ENCODE measurements at places on chromosomes 11 and 22.

DNA sequence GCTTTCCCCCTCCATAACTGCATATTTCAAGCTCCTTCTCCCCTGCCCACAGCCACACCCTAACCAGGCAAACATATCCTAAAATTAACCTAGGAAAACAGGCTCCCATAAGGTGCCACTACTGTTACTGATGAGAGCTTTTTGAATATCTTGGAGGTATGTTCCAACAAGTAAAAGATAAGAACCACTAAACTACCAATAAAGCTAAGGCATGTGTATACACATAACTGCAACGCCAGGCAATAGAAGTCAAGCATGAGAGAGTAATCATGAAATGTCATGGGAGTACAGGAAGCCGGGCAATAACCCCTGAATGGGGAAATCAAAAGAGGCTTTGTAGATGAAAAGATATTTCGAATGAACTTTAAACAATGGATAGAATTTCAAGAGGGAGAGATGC, 9.3 kb downstream of the MMP13 start:
- no peak overlapping the region for H3K4me3 ChIP-seq
- no peaks in the 10 kb centered on the region for H3K4me1 ChIP-seq
- no peaks in the 10 kb centered on the region for H3K36me3 ChIP-seq
- H3K27ac ChIP-seq = no peak overlapping the region
- H3K27me3 ChIP-seq = no peaks in the 10 kb centered on the region
- no peak for DNase-seq

- no peak for DNase-seq
- H3K27ac ChIP-seq = no peak overlapping the region
- H3K36me3 ChIP-seq = no peaks in the 10 kb centered on the region
These were observed 98.9 kb downstream of the PGR start for GRCh38 chr11:101030692-101031091.

GRCh38 chr11:73760135-73760678, 667 bp downstream of the RAB6A start:
- H3K27me3 ChIP-seq = no peaks in the 10 kb centered on the region
- H3K4me3 ChIP-seq = peak overlapping the region; percentile 82
- peak overlapping the region; percentile 98 for H3K27ac ChIP-seq
- H3K36me3 ChIP-seq = no peaks in the 10 kb centered on the region
- peaks cover 16% of the 10 kb centered on the region for H3K4me1 ChIP-seq
- peak; percentile 48 for DNase-seq

GRCh38 chr11:34134765-34135164, 29.3 kb downstream of the NAT10 start:
- no peak overlapping the region for H3K4me3 ChIP-seq
- no peaks in the 10 kb centered on the region for H3K36me3 ChIP-seq
- H3K4me1 ChIP-seq = no peaks in the 10 kb centered on the region
- H3K27ac ChIP-seq = no peak overlapping the region
- no peaks in the 10 kb centered on the region for H3K27me3 ChIP-seq
- no peak for DNase-seq

- no peak for DNase-seq
- no peak overlapping the region for H3K27ac ChIP-seq
- no peak overlapping the region for H3K4me3 ChIP-seq
- H3K4me1 ChIP-seq = no peaks in the 10 kb centered on the region
These were observed 9.6 kb upstream of the SCGB2A2 start for GRCh38 chr11:62260261-62260953.

GRCh38 chr11:117817368-117818040, 7.0 kb downstream of the FXYD2 start:
- peak; percentile 90 for DNase-seq
- peaks cover 28% of the 10 kb centered on the region for H3K4me1 ChIP-seq
- H3K36me3 ChIP-seq = no peaks in the 10 kb centered on the region
- H3K27ac ChIP-seq = no peak overlapping the region
- no peak overlapping the region for H3K4me3 ChIP-seq

- H3K27ac ChIP-seq = no peak overlapping the region
- H3K4me1 ChIP-seq = peaks cover 41% of the 10 kb centered on the region
- H3K4me3 ChIP-seq = no peak overlapping the region
- H3K36me3 ChIP-seq = no peaks in the 10 kb centered on the region
These were observed 34.9 kb downstream of the OR10A6 start for GRCh38 chr11:7896009-7896785.

GRCh38 chr11:65928667-65929066, 9.4 kb downstream of the DRAP1 start:
- no peaks in the 10 kb centered on the region for H3K36me3 ChIP-seq
- peaks cover 14% of the 10 kb centered on the region for H3K4me1 ChIP-seq
- no peak for DNase-seq

GRCh38 chr22:30206944-30207343, 39.6 kb downstream of the LIF start:
- no peak overlapping the region for H3K27ac ChIP-seq
- no peak overlapping the region for H3K4me3 ChIP-seq
- no peaks in the 10 kb centered on the region for H3K36me3 ChIP-seq
- H3K4me1 ChIP-seq = peaks cover 63% of the 10 kb centered on the region

DNA sequence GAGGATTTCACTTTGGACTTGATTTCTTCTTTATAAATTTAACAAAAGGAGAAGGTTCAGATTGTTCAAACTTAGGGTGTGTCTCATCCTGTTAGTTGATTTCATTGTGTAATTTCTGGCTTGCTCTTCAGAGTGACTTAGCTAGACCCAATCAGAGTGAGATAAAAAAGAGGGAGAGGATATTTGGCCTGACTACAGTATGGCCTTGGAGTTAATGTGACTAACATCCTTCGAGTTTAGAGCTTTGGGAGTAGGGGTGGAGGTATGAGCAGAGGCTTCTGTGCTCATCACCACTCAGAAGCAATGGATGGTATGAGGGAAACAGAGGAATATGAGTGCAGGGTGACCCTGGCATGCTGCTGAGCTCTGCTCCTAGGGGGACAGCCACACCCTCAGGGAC, 114.2 kb downstream of the ME3 start:
- no peak overlapping the region for H3K4me3 ChIP-seq
- DNase-seq = no peak
- H3K36me3 ChIP-seq = no peaks in the 10 kb centered on the region
- H3K27ac ChIP-seq = peak overlapping the region; percentile 72
- peaks cover 19% of the 10 kb centered on the region for H3K4me1 ChIP-seq

- no peaks in the 10 kb centered on the region for H3K4me1 ChIP-seq
- no peaks in the 10 kb centered on the region for H3K27me3 ChIP-seq
- DNase-seq = no peak
These were observed 19.8 kb downstream of the CAT start for GRCh38 chr11:34458525-34458924.

GRCh38 chr11:113447621-113448315, 27.4 kb downstream of the DRD2 start:
- H3K27me3 ChIP-seq = no peaks in the 10 kb centered on the region
- DNase-seq = no peak
- no peak overlapping the region for H3K27ac ChIP-seq
- H3K4me3 ChIP-seq = no peak overlapping the region
- H3K36me3 ChIP-seq = no peaks in the 10 kb centered on the region
- no peaks in the 10 kb centered on the region for H3K4me1 ChIP-seq

DNA sequence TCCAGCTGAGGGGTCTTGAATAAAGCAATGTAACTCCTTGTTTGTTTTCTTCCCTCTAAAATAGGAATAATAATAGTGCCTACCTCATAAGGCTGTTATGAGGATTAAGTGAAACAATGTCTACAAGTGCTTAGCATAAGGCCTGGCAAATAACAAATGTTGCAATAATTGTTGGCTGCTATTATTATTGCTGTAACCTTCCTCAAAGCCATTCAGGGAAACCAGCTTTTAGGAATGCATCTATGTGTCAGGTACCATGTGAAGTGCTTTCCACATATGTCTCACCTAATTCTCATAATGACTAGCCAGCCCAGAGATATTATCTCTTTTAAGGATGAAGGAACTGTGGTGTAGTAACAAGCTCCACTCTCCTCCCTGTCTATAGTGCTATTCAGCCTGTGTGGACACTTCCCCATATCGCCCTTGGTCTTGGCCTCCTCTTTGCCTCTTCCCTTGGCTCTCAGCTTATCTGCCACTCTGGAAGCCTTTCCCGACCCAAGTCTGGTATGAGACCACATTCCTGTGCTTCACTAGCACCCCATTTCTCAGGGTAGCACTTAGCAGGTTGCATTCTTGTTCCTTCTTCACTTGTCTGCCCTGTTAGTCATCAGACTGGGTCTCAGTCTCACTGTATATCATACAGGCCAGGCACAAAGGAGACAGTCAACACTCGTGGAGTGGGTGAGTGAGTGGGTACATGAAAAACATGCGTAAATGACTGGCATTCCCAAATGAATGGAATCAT, 23.8 kb downstream of the CSNK2A3 start:
- H3K36me3 ChIP-seq = no peaks in the 10 kb centered on the region
- DNase-seq = no peak
- no peak overlapping the region for H3K27ac ChIP-seq
- H3K27me3 ChIP-seq = no peaks in the 10 kb centered on the region
- no peak overlapping the region for H3K4me3 ChIP-seq

DNA sequence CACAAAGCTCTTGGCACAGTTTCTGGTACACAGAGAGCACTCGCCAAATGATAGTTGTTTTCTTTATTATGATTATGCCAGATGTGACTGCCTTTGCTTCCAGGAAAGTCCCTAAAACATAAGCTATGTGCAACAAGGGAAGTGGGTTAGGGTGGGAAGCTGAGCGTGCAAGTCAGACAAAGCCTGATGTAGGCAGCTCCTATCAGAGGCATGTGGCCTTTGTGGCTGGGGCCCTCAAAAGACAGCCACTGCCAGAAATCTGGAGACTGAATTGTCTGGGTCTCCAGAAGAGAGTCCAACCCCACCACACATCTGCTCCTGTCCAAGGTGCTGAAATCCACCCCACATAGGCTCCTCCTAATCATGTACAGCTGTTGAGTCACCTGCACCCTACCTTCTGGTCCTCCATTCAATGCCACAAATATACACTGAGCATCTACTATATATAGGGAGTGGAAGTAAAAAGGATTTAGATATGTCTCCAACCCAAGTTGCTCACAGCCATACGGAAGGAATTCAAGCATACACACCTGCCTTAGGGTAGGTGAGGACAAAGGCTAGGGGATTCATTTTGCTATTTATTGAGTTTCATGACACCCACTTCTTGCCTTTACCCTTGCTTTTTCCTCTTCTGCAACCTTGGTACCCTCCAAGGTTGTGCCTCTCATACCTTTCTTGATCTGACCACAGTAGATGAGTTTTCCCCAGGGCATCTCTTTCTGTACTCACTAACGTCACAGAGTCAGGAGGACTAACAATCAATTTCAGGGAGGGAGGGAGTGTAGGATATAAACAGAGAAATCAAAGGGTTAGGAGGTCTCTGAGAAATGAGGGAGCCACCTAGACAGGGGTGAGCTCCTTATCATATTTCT, 12.4 kb downstream of the SEC14L3 start:
- no peaks in the 10 kb centered on the region for H3K27me3 ChIP-seq
- no peak overlapping the region for H3K27ac ChIP-seq
- H3K4me3 ChIP-seq = no peak overlapping the region
- H3K36me3 ChIP-seq = no peaks in the 10 kb centered on the region
- H3K4me1 ChIP-seq = no peaks in the 10 kb centered on the region
- DNase-seq = no peak

- peaks cover 3% of the 10 kb centered on the region for H3K4me1 ChIP-seq
- no peaks in the 10 kb centered on the region for H3K27me3 ChIP-seq
- no peaks in the 10 kb centered on the region for H3K36me3 ChIP-seq
- no peak overlapping the region for H3K27ac ChIP-seq
- DNase-seq = no peak
These were observed 56.0 kb downstream of the CTTN start for GRCh38 chr11:70454197-70454767.

GRCh38 chr11:69642913-69643632, 2.1 kb downstream of the CCND1 start:
- H3K27me3 ChIP-seq = no peaks in the 10 kb centered on the region
- DNase-seq = peak; percentile 81
- H3K4me1 ChIP-seq = peaks cover 24% of the 10 kb centered on the region
- H3K36me3 ChIP-seq = no peaks in the 10 kb centered on the region
- peak overlapping the region; percentile 86 for H3K27ac ChIP-seq
- H3K4me3 ChIP-seq = peak overlapping the region; percentile 73

DNA sequence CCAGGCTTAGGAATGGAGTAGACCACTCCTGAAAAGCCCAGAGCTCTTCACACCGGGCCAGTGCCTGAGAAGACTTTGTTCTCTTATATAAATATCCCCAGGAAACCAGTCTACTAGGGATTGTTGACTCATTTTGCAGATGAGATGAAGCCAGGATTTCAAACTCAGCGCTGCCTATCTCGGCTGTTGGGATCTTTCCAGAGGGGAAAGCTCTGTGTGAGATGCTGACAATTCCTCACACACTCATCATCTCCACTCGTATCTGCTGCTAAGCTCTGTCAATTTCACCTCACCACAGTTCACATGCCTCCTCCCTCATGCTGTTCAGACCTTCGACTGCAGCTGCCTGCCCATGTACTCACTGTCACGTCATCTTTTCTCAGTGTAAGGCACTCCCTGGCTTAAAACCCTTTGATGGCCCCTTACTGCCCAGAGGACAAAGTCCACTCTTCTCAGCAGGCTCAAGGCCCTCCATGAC, 12.5 kb downstream of the USH1C start:
- no peaks in the 10 kb centered on the region for H3K4me1 ChIP-seq
- H3K4me3 ChIP-seq = no peak overlapping the region
- H3K36me3 ChIP-seq = no peaks in the 10 kb centered on the region
- no peak overlapping the region for H3K27ac ChIP-seq
- no peak for DNase-seq

DNA sequence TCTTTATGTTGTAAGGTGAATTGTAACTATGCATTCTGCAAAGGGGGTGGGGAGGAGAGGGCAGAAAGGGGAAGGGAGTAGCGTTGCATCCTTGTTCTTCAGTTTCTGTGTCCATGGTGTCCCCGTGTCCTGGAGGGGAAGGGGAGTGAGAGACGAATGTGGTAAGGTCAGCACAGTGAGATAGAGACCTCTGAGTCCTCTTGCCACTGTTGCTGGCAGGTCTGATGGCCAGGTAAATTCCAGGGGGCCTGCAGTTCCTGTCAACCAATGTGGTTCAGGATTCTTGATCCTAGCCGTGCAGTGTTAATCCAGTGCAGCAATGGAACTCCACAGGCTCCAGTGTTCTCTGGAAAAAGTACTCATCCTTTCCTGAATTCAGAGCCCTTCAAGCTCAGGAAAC, 14.6 kb upstream of the ADSL start:
- H3K4me1 ChIP-seq = no peaks in the 10 kb centered on the region
- H3K36me3 ChIP-seq = no peaks in the 10 kb centered on the region
- no peaks in the 10 kb centered on the region for H3K27me3 ChIP-seq

DNA sequence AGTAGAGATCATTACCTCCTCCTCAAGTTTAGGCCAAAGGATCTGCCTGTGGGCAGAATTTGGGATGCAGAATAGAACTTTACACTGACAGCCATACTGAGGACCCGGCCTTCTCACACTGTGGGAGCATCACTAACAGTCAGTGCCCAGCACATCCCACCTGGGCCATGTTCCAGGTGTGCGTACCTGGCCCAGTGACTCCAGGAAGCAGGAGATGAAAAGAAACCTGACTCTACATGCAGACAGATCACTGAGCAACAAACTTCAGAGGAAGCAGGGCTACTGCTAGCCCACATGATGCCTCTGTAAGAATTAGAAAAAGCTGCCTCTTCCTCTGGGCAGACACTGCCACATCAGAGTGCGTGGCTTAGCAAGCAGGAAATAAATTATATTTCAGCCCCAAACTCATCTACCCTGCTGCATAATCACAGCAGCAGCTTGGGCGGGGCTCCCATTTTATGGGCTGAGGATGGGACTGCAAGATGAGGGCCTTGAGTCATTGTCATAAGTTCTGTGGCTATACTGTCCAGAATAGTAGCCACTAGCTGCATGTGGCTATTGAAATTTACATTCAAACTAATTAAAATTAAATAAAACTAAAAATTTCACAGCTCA, 6.0 kb upstream of the LMO2 start:
- no peak overlapping the region for H3K4me3 ChIP-seq
- H3K36me3 ChIP-seq = no peaks in the 10 kb centered on the region
- no peak for DNase-seq
- no peaks in the 10 kb centered on the region for H3K27me3 ChIP-seq
- H3K4me1 ChIP-seq = peaks cover 4% of the 10 kb centered on the region
- no peak overlapping the region for H3K27ac ChIP-seq
